ENCODE measurements at places on chromosomes 3 and 15.

- no peak for DNase-seq
These were observed 38.0 kb downstream of the KAT2B start for GRCh38 chr3:20078194-20078714.

DNA sequence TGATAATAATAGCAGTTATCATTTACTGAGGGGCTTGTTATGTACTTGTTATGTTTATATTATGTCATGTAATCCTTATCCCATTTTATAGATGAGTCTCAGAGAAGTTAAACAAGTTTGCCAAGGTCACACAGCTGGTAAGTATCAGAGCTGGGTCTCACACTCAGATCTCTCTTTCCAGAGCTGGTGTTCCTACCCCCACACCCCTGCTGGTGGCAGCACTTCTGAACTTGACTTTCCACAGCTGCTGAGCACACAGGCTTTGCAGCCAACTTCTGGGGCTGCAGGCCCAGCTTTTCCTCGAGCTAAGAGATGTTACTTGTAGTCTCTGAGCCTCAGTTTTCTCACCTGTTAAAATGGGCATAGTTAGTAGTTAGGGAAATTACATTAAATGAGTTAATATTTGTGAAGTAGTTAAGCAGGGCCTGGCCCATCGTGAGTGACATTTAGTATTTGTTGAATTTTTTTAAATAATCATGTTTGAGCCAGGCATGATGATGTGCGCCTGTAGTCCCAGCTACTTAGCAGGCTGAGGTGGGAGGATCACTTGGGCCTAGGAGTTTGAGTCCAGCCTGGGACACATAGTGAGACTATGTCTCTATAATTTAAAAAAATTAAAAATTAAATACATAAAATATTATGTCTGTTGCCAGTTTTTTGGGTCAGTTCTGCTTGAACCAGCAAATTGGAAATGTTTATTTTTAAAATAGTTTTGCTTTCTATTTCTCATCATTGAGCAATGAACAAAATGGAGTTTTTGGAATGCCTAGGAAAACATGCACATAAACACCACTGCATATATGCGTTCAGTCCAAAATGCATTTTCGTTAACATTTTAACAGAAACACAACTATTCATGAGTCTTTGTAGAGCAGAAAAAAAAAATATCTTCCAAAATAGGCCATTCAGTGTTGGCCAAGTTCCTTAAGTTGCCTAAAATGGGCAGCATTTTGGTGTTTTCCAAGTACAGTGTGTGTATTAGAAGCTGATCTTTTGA, 87.3 kb downstream of the SMAD6 start:
- no peak for DNase-seq

GRCh38 chr3:15120986-15121385, 22.0 kb upstream of the RBSN start:
- DNase-seq, result no peak

GRCh38 chr15:67303490-67304363, 49.1 kb downstream of the IQCH start:
- DNase-seq, result no peak

- DNase-seq, result no peak
These were observed 31.5 kb upstream of the ITGA11 start for GRCh38 chr15:68463444-68463843.
